ENCODE measurements at places on chromosomes 6 and 20.

GRCh38 chr6:47519279-47519678 lies 41.7 kb downstream of the CD2AP start:
- DNase-seq, result peak; percentile 59

GRCh38 chr6:163147994-163148393 lies 266.5 kb upstream of the QKI start:
- DNase-seq, result no peak

DNA sequence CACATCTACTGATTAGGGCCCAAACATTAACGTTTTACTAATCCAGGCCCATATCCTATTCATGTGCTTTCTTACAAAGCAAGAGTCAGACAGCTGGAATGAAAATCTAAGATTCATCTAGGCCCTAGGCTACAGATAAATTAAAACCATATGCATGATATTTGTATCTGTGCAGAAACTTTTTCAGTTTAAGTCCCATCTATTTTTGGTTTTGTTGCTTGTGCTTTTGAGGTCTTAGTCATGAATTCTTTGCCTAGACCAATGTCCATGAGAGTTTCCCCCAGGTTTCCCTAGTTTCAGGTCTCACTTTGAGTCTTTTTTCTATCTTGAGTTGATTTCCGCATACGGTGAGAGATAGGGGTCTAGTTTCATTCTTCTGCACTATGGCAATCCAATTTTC lies 20.2 kb downstream of the ADNP start:
- no peak for DNase-seq

DNA sequence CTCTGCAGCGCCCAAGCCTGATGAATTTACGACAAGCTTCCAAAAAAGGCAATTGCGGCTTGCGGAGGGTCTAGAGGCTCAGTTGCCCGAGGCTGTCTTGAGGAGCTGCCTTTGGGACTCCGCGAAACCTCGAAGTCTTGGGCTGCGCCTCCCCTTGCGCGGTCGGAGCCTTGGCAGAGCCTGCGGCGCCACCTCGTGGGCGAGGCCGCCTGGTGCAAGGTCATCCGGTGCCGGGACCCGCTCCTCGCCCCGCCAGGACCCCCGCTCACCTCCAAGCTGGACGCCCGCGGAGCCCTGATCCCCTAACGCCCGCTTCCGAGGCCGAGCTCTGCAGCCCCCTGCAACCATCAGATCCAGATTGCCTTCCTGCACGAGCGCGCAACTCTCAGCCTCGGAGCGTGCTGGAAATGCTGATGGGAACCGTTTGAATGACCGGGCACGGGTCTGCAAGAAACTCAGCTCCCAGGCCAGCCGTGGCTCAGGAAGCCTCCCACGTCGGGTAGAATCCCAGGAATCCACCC lies 14.9 kb upstream of the FAM210B start:
- DNase-seq, result no peak

GRCh38 chr20:56171087-56172012 lies 77.2 kb upstream of the MC3R start:
- DNase-seq, result no peak

DNA sequence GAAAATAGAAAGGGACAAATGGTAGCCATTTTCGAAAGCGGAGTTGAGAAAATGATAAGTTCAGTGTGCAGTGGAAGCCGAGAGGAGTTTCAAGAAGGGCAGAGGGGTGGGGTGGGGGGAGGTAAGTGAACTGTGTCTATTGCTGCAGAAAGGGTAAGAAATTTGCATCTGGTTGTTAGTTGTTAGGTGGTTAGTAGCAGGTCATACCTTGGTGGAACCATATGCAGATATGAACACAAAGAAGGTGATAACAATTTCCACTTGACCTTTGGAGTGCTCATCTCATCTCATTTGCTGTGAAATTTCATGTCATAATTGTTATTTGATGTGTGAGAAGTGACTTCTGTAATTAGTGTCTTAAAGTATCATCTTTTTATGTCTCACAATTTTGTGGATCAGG lies 288.2 kb downstream of the QKI start:
- DNase-seq, result no peak

- DNase-seq, result no peak
Observed at GRCh38 chr20:22762576-22763256, 178.3 kb upstream of the FOXA2 start.

GRCh38 chr6:134406311-134406710 lies 88.4 kb upstream of the SGK1 start:
- DNase-seq, result no peak

DNA sequence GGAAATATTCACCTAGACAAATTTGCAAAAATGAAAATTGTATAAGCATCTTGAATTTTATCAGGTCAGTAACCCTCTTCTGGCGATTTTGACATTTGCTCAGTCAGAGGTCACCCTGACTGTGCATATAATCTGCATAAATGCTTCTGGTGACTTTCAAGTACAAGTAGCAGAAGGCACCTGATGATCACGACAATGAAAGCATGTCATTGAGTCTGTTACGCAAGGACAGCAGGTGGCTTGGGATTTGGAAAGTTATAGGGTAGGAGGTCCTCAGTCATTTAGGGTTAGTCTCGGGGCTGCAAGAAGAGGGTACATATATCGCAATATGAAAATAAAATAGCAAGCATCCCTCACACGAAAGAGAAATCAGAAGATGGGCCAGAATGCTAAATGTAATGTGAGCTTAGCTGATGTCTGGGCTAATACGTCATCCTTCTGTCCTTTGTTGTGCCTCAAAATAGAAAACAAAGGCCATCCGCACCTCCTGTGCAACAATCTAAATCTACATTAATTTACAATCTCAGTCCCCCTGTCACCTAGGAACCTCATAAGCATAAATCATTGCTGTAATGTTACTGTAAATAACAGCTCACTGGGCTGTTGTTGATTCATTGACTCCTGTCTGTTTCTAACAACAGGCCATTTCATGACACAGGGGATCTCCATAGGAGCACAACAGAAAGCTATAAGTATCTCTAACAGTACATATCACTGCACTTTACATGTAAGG lies 155.2 kb upstream of the RSPO3 start:
- no peak for DNase-seq

GRCh38 chr6:8888468-8888867 lies 453.1 kb upstream of the SLC35B3 start:
- DNase-seq, result no peak

DNA sequence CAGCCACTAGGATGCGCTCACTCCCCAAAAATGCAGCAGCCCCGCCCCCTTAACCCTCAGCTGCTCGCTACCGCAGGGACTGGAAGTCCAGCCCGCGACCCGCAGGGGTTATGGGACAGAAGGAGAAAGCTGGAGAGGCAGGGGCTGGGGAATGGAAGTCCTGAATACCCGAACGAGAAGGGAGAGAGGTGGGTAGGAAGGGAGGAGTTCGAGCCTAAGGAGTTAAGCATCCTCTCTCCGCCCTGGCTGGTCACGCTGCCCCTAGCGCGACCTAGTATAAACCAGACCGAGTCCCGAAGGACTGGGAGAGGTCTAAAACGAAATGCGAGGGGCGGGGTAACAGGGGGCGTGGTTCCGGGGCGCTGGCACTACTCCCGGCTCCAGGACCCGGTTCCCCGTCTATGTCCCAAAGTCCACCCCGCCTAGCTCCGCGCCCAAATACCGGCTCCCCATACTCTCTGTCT lies 448 bp upstream of the DDAH2 start:
- DNase-seq, result peak; percentile 95

GRCh38 chr20:35604449-35604747 lies 11.2 kb upstream of the SPAG4 start:
- DNase-seq, result no peak

- DNase-seq, result no peak
Observed at GRCh38 chr6:54100411-54101006, 10.7 kb upstream of the MLIP start.

DNA sequence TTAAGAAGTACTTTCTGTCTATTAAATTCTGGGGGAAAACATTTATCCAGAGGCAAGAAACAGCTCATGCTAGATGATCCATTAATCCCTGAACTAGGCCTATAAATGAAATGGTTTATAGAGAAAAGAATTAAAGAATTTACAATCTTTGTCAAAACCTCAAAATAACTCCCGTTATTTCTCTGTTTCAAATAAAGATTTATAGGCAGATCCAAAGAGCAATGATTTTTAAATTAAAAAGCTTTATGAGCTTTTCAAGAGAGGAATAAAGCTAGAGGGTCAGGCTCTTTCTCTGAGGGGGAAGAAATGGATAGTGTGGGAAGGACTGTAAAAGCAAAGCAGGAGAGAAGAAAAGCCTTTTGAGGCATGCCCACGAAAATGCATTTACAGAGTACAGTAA lies 82.5 kb upstream of the OGFRL1 start:
- no peak for DNase-seq

- DNase-seq, result no peak
Observed at GRCh38 chr20:6269168-6269873, 146.5 kb upstream of the FERMT1 start.

- DNase-seq, result no peak
Observed at GRCh38 chr6:145823328-145823944, 8.8 kb upstream of the FBXO30 start.

- peak; percentile 75 for DNase-seq
Observed at GRCh38 chr20:62875419-62876361, 14.1 kb upstream of the TCFL5 start.

DNA sequence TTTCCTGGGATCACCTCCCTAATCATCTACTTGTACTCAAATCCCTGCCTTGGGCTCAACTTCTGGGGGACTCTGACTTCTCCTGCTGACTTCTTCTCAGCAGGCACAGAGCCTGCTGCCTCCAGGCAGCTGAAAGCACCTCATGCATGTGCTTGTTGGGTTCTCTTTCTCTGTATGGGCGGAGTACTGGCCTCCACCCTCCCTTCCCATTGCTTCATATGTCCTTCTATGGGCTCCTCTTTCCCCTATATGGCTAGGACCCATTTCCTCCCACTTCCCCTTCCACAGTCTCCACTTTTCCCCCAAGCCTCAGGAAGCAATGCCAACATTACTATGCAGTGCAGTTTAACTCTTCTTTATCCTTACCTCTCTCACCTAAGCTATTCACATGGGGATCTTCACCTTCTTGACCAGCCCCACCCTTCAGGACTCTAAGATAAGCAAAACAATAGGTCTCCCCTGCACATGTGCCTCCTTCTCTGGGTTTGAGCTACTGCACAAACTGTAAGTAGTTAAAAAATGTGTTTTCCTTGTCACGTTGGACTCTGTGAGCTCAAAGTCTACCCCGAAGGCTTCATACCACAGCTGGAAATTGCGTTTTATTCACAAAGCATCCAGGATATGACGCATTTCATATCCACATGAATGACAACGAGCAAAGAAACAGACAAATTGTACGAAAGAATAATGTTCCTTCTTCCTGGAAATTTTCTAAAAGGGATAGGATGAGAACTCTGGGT lies 93.7 kb downstream of the CDS2 start:
- no peak for DNase-seq

- no peak for DNase-seq
Observed at GRCh38 chr20:35508493-35509218, 20.8 kb downstream of the C20orf173 start.

- DNase-seq, result no peak
Observed at GRCh38 chr6:159608961-159609651, 83.9 kb downstream of the SOD2 start.

DNA sequence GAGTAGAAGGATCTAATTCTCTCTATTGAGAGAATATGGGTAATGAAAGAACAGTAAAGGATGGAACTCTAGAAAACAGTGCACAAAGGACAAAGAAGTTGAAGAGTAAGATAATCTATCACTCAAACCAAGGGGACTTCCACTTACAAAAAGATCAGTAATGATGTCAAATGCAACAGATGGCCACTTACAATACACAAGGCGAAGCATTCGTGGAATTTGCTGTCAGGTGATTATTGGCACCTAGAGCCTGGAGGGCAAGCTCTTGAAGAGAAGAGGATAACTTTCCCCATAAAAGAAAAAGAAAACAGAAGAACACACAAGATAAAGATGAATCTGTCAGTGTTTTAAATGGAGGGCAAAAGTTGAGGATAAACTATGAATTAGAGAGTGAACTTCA lies 256.0 kb upstream of the TCF21 start:
- no peak for DNase-seq

- DNase-seq, result no peak
Observed at GRCh38 chr6:23532227-23532626, 593.8 kb upstream of the NRSN1 start.

DNA sequence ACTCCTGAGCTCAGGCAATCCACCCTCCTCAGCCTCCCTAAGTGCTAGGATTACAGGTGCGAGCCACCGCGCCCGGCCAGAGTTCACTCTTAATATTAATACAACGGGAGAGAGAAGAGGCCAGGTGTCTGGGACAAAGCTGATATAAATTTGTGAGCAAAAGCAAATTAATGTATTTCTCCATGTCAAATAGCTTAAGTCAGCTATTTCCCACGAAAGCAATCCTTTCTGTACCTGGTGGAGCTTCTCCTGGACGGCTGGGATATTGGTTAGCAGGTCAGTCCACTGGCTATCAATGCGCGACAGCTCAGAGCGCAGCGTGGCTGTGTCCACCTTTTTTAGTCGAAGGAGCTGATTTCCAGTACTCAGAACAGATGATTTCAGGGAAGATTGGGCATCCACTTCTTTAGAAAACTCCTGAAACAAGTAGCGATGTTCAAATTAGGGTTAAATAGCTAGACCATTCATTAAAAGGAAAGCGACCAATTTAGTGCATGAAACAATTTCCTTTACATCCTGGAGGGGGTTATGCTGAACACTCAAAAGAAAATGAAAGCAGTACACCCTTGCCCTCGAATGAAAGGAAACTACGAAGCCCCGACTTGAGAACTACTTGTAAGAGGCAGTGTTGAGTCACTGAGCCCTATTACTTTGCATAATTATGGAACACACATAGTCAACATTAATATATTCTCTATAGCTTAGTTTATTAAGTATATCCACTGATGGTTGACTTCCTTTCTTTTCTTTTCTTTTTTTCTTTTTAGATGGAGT lies 403.4 kb downstream of the SYNE1 start:
- no peak for DNase-seq

- no peak for DNase-seq
Observed at GRCh38 chr6:128569732-128570679, 49.6 kb upstream of the PTPRK start.

GRCh38 chr6:119566546-119567260 lies 217.1 kb upstream of the MAN1A1 start:
- no peak for DNase-seq

GRCh38 chr20:3616250-3616649 lies 46.9 kb downstream of the GFRA4 start:
- DNase-seq, result no peak

DNA sequence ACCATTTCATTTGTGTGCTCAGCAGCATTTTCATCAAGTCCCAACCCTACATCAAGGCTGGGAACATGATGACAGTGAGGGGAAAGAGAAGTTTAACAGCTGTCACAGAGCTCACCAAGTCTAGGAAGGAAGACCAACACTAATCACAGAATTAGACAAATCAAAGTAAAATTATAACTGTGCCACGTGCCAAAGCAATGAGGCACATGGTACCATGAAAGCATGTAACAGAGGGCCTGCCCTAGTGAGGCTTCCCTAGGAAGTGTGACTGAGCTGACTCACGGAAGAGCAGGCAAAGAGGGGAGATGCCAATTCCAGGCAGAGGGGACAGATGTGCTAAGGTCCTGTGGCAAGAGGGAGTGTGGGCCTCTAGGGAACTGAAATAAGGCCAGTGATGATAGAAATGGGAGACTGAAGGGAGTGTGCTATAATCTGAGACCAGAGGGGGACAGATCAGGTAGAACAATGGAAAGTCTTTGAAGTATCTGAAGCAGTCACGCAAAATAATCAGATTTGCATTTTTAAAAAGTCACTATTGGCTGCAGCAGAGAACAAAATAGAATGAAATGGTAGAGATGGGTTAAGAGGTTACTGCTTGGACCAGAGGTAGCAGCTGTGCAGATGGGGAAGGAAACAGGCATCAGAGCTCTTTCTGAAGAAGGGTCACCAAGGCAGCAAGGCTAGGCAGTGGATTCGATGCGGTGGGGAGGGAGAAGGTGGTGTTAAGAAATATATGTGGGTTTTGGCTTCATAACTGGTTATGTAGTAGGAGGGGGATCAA lies 86.8 kb downstream of the GPR6 start:
- no peak for DNase-seq
